ENCODE measurements at places on chromosomes 6 and 20. TPM values are rescaled to one million over a fixed set of nuclear protein-coding genes. Genes with fewer than 3 reads are reported as not detected.

The CST2 gene
- total RNA-seq: not detected

The TRIM10 gene
- not detected for total RNA-seq

The TINAG gene
- total RNA-seq: not detected

The TMEM200A gene
- total RNA-seq: 1.1 TPM

The TFAP2C gene
- total RNA-seq: not detected

The GNAS-AS1 gene
- 0.54 TPM for total RNA-seq

The CD40 gene
- 1.7 TPM for total RNA-seq

The GSTA3 gene
- total RNA-seq: not detected

The WFDC10B gene
- not detected for total RNA-seq

The CGA gene
- total RNA-seq: 0.62 TPM

The MUCL3 gene
- total RNA-seq: not detected

Measured in CD4-positive, CD25-positive, alpha-beta regulatory T cell (primary cell).